ENCODE measurements at places on chromosomes 11 and 22. TPM values are rescaled to one million over a fixed set of nuclear protein-coding genes. Genes with fewer than 3 reads are reported as not detected.

The FIBIN gene
- not detected for total RNA-seq

GRCh38 chr11:12772324-12772723 lies 98.1 kb downstream of the TEAD1 start:
- no peak for DNase-seq
- peaks cover 2% of the 10 kb centered on the region for H3K27me3 ChIP-seq
- no peaks in the 10 kb centered on the region for H3K36me3 ChIP-seq
- H3K4me1 ChIP-seq: no peaks in the 10 kb centered on the region

The SORL1 gene
- 383 TPM for total RNA-seq

The SHISAL1 gene
- not detected for total RNA-seq

DNA sequence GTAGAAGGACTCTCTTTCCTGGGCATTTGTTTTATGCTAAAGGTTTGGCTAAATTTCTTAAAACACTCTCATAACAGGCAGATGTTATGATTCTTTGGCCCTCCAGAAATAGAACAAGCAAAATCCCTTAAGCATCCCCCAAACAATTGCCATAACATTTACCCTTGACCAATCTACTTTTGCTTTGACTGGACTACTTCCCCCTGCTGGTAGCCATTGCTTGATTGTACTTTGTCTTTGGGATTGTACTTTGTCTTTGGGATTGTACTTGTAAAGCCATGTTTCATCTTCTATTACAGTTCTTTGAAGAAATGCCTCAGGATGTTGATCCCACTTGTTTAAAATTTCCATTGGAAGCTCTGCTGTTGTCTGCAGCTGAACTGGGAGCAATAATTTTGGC lies 53.3 kb upstream of the GLYAT start:
- no peaks in the 10 kb centered on the region for H3K36me3 ChIP-seq
- no peak overlapping the region for H3K4me3 ChIP-seq
- no peak overlapping the region for H3K27ac ChIP-seq
- no peaks in the 10 kb centered on the region for H3K4me1 ChIP-seq

DNA sequence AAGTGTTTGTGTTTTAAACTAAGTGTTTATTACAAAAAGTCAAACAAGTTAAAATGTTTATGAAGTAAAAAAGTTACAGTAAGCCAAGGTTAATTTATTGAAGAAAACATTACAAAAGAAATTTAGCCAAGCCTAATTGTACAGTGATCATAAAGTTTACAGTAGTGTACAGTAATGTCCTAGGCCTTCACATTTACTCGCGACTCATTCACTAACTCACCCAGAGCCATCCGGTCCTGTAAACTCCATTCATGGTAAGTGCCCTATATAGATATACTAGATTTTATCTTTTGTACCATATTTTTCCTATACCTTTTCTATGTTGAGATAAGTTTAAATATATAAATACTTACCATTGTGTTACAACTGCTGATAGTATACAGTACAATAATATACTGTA lies 481.8 kb upstream of the TENM4 start:
- no peak overlapping the region for H3K4me3 ChIP-seq
- H3K27me3 ChIP-seq: no peaks in the 10 kb centered on the region
- H3K36me3 ChIP-seq: no peaks in the 10 kb centered on the region
- H3K4me1 ChIP-seq: no peaks in the 10 kb centered on the region

- H3K36me3 ChIP-seq: no peaks in the 10 kb centered on the region
- no peak overlapping the region for H3K27ac ChIP-seq
- DNase-seq: no peak
- H3K4me1 ChIP-seq: no peaks in the 10 kb centered on the region
- peaks cover 55% of the 10 kb centered on the region for H3K27me3 ChIP-seq
- H3K4me3 ChIP-seq: no peak overlapping the region
These were observed 96.9 kb upstream of the ANO1 start for GRCh38 chr11:69981119-69981784.

The CARNS1 gene
- 9.8 TPM for total RNA-seq

The F2 gene
- not detected for total RNA-seq

DNA sequence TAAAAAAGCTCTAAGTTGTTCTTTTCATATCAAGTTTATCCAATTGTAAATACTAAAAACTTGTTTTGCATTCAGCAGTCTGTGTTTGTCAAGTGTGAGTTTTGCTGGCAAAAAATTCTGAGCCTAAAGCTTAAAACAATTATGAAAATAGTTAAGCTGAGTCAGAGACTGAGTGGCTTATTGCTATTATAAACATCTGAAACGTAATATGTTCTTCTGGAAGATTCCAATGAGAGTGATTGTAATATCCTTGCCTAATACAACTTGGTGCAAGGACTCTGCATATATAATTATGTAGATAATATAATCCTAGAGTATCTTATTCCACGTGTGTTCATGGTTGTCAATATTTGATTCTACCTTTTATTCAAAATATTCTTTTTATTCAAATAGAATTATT lies 14.1 kb upstream of the NUP50 start:
- H3K36me3 ChIP-seq: no peaks in the 10 kb centered on the region
- H3K4me1 ChIP-seq: no peaks in the 10 kb centered on the region
- H3K27ac ChIP-seq: no peak overlapping the region
- H3K27me3 ChIP-seq: no peaks in the 10 kb centered on the region

The LRRN4CL gene
- 0.22 TPM for total RNA-seq

The KCNJ4 gene
- not detected for total RNA-seq

The C11orf42 gene
- total RNA-seq: not detected

The PATZ1 gene
- total RNA-seq: 53.1 TPM

- no peak overlapping the region for H3K27ac ChIP-seq
- no peaks in the 10 kb centered on the region for H3K36me3 ChIP-seq
- no peak overlapping the region for H3K4me3 ChIP-seq
- H3K27me3 ChIP-seq: no peaks in the 10 kb centered on the region
- no peaks in the 10 kb centered on the region for H3K4me1 ChIP-seq
These were observed 268.6 kb downstream of the JRKL start for GRCh38 chr11:96658436-96658835.

The NRXN2 gene
- not detected for total RNA-seq

- H3K27me3 ChIP-seq: peaks cover 27% of the 10 kb centered on the region
- no peak overlapping the region for H3K4me3 ChIP-seq
- H3K27ac ChIP-seq: no peak overlapping the region
- H3K4me1 ChIP-seq: no peaks in the 10 kb centered on the region
- DNase-seq: no peak
- no peaks in the 10 kb centered on the region for H3K36me3 ChIP-seq
These were observed 214.1 kb downstream of the BUD13 start for GRCh38 chr11:116558504-116559211.

GRCh38 chr11:57647372-57647771 lies 2.3 kb downstream of the YPEL4 start:
- no peak overlapping the region for H3K4me3 ChIP-seq
- DNase-seq: no peak
- H3K27ac ChIP-seq: no peak overlapping the region
- peaks cover 28% of the 10 kb centered on the region for H3K4me1 ChIP-seq
- H3K27me3 ChIP-seq: peaks cover 9% of the 10 kb centered on the region

The KREMEN1 gene
- not detected for total RNA-seq

- no peaks in the 10 kb centered on the region for H3K27me3 ChIP-seq
- DNase-seq: no peak
- H3K36me3 ChIP-seq: peaks cover 13% of the 10 kb centered on the region
- no peak overlapping the region for H3K4me3 ChIP-seq
These were observed 100.0 kb downstream of the AMBRA1 start for GRCh38 chr11:46493791-46494190.

DNA sequence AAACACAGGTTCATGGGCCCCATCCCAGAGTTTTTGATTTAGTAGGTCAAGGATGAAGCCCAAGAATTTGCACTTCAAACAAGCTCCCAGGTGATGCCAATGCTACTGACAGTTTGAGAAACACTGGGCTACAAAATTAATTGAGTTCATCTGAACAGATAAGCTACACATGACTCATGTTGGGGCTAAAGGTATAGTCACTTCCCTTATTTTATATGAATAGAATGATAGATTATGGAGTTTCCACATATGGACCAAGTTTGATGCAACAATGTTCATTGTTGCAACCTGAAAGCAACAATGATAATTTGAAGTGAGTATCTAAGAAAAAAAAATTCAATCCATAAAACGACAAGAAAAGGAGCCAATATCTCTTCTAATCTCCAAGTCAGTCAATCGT lies 54.9 kb downstream of the SOX6 start:
- H3K36me3 ChIP-seq: no peaks in the 10 kb centered on the region
- no peak overlapping the region for H3K27ac ChIP-seq
- no peak overlapping the region for H3K4me3 ChIP-seq

The YPEL4 gene
- 2.4 TPM for total RNA-seq

GRCh38 chr11:59542142-59542810 lies 30.9 kb downstream of the OR4D9 start:
- H3K4me3 ChIP-seq: no peak overlapping the region
- H3K27me3 ChIP-seq: peaks cover 3% of the 10 kb centered on the region
- DNase-seq: no peak
- H3K36me3 ChIP-seq: no peaks in the 10 kb centered on the region
- H3K27ac ChIP-seq: no peak overlapping the region
- H3K4me1 ChIP-seq: peaks cover 2% of the 10 kb centered on the region

- no peak overlapping the region for H3K27ac ChIP-seq
- peaks cover 25% of the 10 kb centered on the region for H3K36me3 ChIP-seq
- no peak overlapping the region for H3K4me3 ChIP-seq
- no peaks in the 10 kb centered on the region for H3K27me3 ChIP-seq
- no peaks in the 10 kb centered on the region for H3K4me1 ChIP-seq
These were observed 32.1 kb downstream of the SNU13 start for GRCh38 chr22:41656556-41656955.

DNA sequence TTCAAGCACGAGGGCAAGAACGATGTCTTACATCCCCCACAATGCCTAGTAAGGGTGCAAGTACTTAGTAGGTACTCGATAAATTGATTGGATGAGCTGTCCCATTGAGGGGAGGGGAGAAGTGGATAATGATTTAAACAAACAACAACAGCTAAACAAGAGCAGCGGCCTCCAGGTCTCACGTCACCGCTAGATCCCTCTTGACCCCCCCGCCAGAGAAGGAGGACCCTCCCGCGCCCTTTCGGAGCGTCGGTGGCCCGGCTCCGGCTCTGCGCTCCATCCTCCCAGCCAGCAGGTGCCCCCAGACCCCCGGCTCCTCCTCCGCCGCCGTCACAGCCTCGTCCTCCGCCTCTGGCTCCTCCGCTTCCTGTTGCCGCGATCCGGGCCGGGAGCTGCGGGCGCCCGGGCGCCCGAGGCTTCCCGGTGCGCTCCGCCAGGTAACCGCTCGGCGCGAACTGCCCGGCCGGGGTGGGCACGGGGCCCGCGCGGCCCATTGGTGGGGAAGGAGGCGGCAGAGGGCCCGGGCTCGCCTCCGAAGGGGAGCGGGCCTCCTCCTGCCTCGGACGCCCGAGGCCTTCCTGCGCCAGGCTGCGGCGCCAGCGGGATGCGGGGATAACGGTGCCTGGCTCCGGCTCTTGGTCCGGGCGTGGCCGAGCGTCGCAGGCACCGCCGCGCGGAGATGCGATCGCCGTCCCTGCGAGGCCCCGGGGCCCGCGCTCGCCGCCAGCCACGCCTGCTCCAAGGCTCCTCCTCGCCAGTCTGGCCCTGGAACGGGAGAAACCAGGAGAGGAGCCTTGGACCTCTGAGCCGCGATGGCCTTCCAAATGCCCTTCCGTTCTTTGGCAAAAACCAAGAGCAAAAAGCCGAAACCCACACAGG lies at the start of gene TLCD5:
Gene TLCD5 (plus strand): TSS at position 368 of the 879 bp plus-strand sequence. CDS start 2,143 bp downstream, outside the sequence.
- no peak for DNase-seq
- no peak within 1 kb of the TSS for H3K27ac ChIP-seq
- no peaks in the 10 kb centered on the region for H3K36me3 ChIP-seq
- H3K4me1 ChIP-seq: no peaks in the 10 kb centered on the region
- peak within 1 kb of the TSS; percentile 64 for H3K4me3 ChIP-seq
- no peaks in the 10 kb centered on the region for H3K27me3 ChIP-seq

DNA sequence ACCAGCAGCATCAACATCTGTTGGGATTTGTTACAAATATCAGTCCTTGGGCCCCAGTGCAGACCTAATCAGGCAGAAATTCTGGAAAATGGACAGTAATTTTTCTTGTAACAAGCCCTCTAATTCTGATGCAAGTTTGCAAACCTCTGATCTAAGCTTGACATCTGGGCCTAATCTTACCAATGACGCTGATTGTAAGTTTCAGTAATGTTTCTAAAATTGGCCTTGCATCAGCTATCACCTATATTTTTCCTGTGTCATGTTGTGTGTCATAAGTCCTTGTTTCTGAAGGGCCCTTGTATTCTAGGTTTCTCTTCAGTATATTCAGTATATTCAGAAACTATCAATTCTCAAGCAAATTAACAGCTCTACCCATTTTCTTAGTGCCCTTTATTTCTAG lies 36.4 kb downstream of the ZNF215 start:
- H3K27me3 ChIP-seq: no peaks in the 10 kb centered on the region
- H3K4me1 ChIP-seq: no peaks in the 10 kb centered on the region
- DNase-seq: no peak
- H3K36me3 ChIP-seq: no peaks in the 10 kb centered on the region
- H3K4me3 ChIP-seq: no peak overlapping the region

Data from T-cell (primary cell).